ENCODE measurements at places on chromosomes 5 and 9. TPM values are rescaled to one million over a fixed set of nuclear protein-coding genes. Genes with fewer than 3 reads are reported as not detected.

Gene GALNT12
- 4.1 TPM for total RNA-seq

Gene TNFSF15
- total RNA-seq = 0.41 TPM

Gene PLPP6
- 10.0 TPM for total RNA-seq

Gene RNF44
- 33.6 TPM for total RNA-seq

Gene CDH9
- not detected for total RNA-seq

Gene ANKRD33B
- 11.0 TPM for total RNA-seq

Gene TMEM215
- total RNA-seq = not detected

Gene SLC6A3
- 0.07 TPM for total RNA-seq

Gene C9orf85
- total RNA-seq = 13.8 TPM

Gene LCN1
- not detected for total RNA-seq

Gene RNF180
- total RNA-seq = 0.31 TPM

Gene PCDHGC5
- 0.05 TPM for total RNA-seq

Gene ECM2
- 0.10 TPM for total RNA-seq

Gene TNFSF8
- total RNA-seq = not detected

Gene BAAT
- total RNA-seq = 0.58 TPM

Gene EXOC3
- 31.9 TPM for total RNA-seq

Gene ADAMTS2
- not detected for total RNA-seq

Gene LHX6
- 0.24 TPM for total RNA-seq

Gene PCDHGB1
- total RNA-seq = 2.1 TPM

Gene C9orf153
- total RNA-seq = not detected

Gene PFN3
- not detected for total RNA-seq

Gene TMEFF1
- total RNA-seq = 1.1 TPM

Gene INSL4
- total RNA-seq = 15.8 TPM

Gene APBA1
- 0.10 TPM for total RNA-seq

Gene MARCHF11
- not detected for total RNA-seq

Gene TAF11L2
- not detected for total RNA-seq

Gene UBE2QL1
- 0.13 TPM for total RNA-seq

Gene UIMC1
- 39.5 TPM for total RNA-seq

Gene FSD1L
- total RNA-seq = 2.9 TPM

Gene LRSAM1
- total RNA-seq = 11.5 TPM

Gene SPTLC1
- 64.1 TPM for total RNA-seq

Gene ACOT12
- total RNA-seq = not detected

Gene SPINK5
- not detected for total RNA-seq

Gene TRPM3
- not detected for total RNA-seq

All from A549 treated with CpdA at 1 μM for 4 hours (cell line).